T follicular helper cell (primary cell): ENCODE measurements at places on chromosomes 12 and 14.

- no peak for DNase-seq
Measured at GRCh38 chr14:81557146-81557545, 23.5 kb upstream of the SEL1L start.

DNA sequence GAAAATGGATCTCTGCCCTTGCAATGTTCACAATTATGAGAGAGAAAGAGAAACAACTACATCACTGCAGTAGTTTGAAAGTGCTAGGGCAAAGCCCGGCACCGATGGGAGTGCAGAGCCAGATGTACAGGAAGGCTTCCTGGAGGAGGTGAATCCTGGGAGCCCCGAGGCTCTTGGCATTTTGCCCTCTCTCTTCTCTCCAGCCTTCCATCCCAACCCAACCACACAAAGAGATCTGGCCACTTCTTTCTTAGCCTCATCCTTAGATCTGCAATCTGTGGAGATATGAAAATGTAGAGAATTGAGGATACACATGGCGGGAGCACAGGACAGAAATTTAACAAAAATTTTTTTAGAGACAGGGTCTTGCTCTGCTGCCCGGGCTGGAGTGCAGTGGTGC is 3.3 kb upstream of the PAPLN start:
- DNase-seq, result no peak

GRCh38 chr14:25371068-25371467 is 321.1 kb upstream of the STXBP6 start:
- no peak for DNase-seq

DNA sequence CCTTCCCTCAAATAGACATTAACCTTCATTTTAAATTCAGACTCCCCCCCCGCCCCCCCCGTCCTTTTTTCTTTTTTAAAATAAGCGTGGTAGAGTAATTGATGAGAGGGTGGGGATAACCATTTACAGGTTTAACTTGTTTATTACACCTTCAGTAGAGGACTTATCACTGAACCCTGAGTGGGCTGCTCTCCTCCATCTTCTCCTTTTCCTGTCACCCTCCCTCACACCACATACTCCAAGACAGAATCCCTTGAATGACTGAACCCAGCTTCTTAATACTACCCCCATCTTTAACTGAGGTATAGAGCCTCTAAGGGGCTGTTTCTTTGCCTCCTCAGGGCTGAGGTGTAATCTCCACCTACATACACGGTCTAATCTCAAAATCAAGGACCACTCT is 3.7 kb upstream of the IKZF4 start:
- no peak for DNase-seq

DNA sequence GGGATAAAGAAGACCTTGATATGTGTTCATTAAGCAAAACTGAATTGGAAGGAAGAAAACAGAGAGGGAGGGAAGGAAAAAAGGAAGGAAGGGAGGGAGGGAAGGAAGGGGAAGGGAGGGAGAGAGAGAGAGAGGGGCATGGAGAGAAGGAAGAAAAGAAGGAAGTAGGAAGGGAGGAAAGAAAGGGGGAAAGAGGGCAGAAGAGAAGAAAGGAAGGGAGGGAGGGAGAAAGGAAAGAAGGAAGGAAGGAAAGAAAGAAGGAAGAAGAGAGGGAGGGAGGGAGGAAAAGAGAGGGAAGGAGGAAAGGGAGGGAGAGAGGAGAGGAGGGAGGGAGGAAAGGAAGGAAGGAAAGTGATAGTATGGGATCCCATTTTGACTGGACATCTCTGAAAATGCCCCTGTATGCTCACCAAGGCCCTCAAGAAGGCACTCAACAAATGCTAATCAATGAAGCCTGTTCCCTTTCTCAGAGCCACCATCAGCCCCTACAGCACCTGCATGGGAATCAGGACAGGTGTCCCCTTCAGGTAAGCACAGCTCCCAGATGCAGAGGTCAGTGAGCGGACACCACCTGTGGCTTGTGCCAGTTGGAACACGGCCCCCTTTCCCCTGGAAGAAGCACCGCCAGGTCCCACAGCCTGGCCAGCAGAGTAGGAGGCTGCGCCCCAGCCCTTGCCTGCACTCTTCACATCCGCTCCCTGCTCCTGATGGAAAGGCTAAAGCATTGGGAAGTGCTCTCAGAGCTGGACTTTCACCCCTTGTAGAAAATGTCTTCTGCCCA is 161.4 kb upstream of the DIO3 start:
- no peak for DNase-seq

DNA sequence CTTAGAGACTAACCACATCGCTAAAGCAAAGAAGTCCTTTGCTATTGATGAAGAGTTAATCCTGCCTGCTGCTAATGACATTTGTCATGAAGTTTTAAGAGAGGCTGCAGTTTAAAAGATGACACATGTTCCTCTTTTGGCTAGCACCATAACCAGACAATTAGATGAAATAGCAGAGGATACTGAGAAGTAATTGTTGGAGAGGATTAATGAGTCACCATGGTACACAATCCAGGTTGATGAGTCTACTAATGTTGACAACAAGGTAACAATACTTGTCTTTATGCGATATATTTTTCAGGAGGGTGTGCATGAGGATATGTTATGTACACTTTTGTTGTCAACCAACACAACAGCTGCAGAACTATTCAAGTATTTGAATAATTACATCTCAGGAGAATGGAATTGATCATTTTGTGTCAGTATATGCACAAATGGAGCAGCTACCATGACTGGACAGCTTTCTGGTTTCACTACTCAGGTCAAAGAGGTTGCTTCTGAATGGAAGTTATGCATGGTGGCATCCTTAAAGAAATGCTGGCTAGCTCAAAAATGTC is 56.7 kb downstream of the LRRIQ1 start:
- no peak for DNase-seq

GRCh38 chr12:98372340-98373024 is 142.9 kb upstream of the TMPO start:
- DNase-seq, result no peak

GRCh38 chr14:103500148-103500990 is 22.3 kb downstream of the CKB start:
- DNase-seq, result peak; percentile 69

DNA sequence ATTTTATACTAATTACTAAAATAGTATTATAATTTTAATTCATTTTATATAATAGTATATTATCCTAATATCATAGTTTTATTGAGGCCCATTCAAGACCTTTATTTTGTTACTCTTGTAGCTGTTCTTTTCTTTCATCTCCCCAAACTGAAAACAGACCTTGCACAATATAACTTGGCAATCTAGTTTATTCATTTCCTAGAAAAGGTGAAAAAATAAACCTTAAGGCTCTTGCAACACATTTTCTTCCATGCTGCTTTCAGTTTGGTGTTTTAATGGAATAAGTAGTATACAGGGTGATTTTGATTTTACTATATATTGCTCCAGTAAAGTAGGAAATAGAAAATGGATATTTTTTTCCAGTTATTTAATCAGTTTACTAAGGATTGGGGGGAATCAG is 174.0 kb downstream of the SLC2A13 start:
- no peak for DNase-seq

DNA sequence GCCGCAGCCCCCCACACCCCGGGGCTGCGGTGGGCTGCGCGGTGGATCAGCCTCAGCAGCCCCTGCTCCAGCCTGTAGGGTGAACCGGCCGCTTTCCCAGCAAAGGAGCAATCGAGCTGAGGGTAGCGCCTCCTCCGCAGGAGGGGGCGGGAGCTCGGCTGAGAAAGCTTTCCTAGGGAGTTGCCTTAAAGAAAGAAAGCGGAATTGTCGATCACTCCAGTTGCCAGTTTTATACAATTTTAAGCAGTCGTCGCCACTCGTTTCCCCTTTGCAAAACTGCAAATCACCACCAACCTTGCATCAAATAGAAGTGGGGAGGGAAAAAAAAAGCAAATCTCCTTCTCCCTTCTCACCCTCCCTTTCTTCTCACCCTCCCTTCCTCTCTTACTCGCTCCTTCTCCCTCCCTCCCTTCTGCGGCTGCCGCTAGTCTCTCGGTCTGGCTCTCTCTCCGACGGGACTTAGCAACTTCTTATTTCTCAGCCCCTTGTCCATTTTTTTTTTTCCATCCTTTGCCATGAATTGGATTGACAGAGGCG is at the start of gene PDE3A:
TSS of gene PDE3A (plus strand) at position 424 of the 537 bp plus-strand sequence. CDS start 748 bp downstream, outside the sequence.
- no peak for DNase-seq

DNA sequence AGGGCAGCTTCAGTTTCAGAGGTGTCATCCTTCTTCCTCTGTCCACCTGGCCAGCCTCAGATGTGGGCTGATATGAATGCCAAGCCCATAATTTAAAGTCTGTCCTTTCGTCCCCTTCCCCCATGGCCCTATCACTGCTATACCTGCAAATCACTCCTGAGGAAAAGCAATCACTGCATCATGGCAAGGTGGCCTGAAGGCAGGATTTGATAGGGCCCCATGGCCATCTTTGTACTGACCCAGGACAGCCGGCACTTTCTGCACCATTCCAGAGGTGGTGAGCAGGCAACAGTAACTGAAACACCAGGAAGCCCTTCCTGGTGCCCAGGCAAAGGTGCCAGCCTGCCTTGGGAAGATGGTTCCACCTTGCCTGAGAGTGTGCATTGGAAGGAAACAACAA is 60.8 kb downstream of the ANO2 start:
- DNase-seq, result no peak

DNA sequence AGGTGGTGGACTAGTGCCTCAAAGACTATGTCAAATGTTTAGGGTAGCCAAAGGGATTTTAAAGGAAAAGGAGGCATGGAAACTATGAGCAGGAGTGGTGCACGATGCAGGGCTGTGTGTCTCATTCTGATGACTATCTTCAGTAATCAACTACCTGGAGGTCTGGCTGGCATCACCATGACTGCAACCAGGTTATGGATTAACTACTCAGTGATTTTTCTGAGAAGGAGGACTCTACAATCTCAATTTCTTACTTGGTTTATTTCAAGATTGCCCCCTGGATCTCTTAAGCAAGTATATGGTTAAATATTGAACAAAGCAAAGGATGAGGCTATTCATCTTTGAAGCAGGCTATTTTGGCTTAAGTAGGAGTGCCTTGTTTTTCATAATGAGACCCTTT is 19.2 kb upstream of the EDDM3A start:
- no peak for DNase-seq

GRCh38 chr12:27434673-27435565 is 11.6 kb upstream of the SMCO2 start:
- no peak for DNase-seq

DNA sequence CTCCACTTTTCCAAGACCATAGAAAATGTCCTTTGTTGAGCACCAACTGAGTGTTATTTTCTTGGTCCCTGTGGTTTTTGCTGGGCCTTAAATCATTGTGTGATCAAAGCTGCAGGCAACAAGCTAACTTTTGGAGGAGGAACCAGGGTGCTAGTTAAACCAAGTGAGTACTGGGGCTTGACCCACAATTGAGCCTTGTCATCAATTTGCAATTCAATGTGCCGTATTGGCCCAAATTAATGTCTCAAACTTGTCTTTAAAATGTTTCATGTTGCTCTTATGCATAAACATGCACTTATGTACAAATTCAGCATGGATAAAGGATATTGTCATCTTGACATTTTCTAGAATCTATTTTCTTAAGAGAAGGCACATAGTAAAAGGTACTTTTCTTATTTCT is 62.3 kb downstream of the DAD1 start:
- DNase-seq, result no peak

GRCh38 chr12:98852181-98852580 is 207.1 kb downstream of the APAF1 start:
- no peak for DNase-seq

GRCh38 chr14:38286452-38286851 is 30.6 kb upstream of the CLEC14A start:
- DNase-seq, result no peak

- DNase-seq, result no peak
Measured at GRCh38 chr14:34374998-34375740, 86.9 kb downstream of the SPTSSA start.

DNA sequence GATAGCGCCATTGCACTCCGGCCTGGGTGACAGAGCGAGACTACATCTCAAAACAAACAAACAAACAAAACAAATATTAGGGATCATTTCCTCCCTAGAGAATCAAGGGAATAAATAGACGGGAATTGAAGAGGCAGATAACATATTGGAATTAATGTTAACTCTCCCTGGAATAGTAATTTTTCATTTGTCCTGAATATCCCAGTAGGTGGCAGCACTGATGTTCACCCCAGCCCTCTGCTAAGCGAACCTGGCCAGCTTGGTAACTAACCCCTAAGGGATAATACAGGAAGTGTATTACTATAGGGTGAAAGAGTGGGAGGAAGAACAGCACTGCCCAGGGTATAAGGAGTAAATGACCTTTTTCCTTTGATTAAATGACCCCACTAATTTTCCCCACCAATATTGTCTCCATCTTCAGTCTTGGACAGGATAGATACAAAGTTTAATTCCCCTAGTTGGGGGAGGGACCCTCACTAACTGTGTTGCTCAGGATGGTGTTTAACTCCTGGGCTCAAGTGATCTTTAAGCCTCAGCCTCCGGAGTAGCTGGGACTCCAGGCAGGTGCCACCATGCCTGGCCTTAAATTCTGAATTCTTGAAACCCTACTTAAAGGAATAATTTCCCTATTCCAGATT is 40.5 kb downstream of the SLC2A14 start:
- peak; percentile 3 for DNase-seq

GRCh38 chr14:38074754-38075153 is 132.9 kb upstream of the SSTR1 start:
- DNase-seq, result peak; percentile 20

- no peak for DNase-seq
Measured at GRCh38 chr14:105213361-105213760, 32.2 kb upstream of the NUDT14 start.

GRCh38 chr12:43273467-43273866 is 278.5 kb downstream of the ADAMTS20 start:
- DNase-seq, result no peak

GRCh38 chr12:10802587-10802986 is at the start of gene TAS2R7:
Gene TAS2R7, minus strand, starts transcription at chr12:10802627. Its CDS starts 57 bp downstream, at chr12:10802570.
- no peak for DNase-seq

DNA sequence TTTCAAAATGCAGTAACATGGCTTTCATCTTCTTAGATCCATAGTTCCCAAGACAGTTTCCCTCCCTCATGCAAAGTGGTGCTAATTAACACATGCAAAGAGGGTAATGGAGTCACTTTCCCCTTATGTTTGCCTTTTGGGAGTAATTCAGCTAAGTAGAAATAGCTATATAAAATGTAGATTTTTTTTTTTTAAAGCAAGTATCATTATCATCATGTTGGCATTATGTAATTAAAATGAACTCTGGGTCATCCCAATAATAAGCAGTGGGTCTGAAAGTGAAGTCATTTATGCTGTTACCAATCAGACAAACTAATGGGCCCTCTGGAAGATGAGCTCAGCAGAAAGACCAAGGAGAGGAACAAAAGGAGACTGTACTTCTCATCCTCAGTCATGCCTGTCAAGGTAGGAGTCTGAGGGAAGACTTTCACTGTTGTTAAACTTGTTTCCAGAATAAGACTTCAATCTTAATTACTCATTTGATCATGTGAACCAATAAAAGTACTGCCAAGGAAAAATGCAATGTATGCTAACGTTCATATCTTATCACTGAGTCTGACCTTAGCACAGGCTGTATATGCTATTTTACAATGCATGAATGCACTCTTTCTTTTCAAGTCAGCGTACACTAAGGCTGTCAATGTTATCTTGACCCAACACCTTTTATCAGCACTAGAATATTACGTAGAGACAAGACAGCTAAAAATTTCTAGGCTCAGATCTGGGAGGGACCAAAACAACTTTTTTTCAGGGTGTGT is 26.8 kb downstream of the AREL1 start:
- DNase-seq, result no peak
